Skin of body (tissue), 3 donors: ENCODE measurements at places on chromosomes 5 and 9.

GRCh38 chr9:38338342-38339018, 54.0 kb upstream of the ALDH1B1 start:
- no peak for DNase-seq

- no peak for DNase-seq
Measured at GRCh38 chr5:12358371-12359090, 454.3 kb upstream of the CTNND2 start.

DNA sequence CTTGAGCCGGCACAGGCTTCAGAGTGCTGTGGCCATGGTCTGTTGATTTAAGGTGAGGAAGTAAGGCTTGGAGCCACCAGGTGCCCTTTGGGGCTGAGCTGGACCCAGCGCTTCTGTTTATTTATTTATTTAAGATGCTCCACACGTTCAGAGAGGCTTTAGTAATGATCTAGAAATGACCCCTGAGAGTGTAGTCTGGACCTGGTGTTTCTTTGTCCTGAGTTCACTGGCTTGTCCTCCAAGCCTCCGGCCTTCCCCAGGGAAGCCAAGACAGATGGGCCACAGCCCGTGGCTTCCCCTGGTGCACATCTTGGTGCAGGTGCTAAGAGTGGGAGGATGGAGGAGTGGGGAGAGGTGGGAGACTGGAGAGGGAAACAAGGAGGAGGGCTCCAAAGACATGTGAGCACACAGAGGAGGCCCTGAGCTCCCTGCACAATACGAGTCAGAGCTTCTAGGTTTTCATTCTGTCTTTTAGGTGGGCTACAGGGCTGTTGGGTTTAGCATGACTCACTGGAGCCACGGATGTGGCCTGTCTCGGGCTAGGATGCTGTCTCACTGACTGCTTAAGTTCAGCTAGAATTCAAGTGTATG, 56.9 kb downstream of the AHRR start:
- DNase-seq, result no peak

DNA sequence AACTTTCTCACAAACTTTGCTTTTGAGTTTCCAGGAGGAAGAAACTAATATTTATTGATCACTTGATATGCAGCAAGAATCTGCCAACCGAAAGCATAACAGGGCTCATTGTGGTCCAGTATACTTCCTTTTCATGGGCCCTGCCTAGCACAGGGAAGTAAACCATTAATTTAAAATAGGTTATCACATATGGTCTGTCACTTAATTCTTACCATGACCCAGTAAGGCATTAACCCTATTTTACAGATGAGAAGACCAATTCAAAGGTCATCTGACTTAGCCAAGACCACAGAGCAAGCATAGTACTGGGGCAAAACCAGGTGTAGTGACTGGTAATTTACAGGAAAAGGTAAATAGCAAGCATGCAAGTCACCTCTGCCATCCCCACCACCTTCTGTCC, 336.9 kb upstream of the DMAC1 start:
- no peak for DNase-seq

- DNase-seq, result no peak
Measured at GRCh38 chr5:103943230-103943629, 380.6 kb upstream of the NUDT12 start.

GRCh38 chr9:121822093-121823085, 171.0 kb downstream of the DAB2IP start:
- DNase-seq, result no peak
